ENCODE measurements at places on chromosomes 13 and 19. TPM values are rescaled to one million over a fixed set of nuclear protein-coding genes. Genes with fewer than 3 reads are reported as not detected.

DNA sequence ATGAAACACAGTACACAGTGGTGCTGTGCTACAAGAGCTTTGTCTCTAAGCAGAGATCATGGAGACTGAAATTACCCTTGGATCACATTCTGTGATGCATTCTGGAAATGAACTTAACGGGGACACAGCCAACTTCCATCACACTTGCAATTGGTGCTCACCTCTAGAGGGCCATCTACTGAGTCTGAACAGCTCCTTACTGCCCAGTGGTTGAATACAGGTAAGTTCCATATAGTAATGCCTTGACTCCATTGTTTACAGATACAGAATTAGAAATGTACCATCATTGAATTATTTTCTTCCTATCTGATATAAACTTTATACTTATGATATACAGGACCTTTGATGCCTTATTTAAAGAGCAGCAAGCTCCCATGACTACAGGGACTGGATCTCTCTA is 686.4 kb downstream of the PCDH9 start:
- DNase-seq: no peak

DNA sequence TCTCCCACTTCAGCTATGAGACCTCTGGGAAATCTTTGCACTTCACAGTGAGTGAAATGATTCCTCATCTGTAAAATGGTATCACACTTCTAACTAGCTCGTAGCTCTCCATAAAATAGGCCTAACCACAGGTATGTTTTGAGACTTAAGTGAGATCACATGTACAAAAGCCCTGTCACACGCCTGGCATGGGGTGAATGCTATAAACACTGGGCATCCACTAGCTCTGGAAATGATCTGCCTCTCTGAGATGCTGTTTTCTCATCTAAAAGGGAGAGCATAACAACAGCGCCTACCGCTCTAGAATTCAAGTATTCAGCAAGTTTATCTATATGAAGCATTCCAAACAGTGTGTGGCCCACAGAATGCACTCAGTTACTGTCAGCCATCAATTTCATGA is 2.2 kb downstream of the AKT2 start:
- no peak for DNase-seq

GRCh38 chr19:2048104-2048958 is 2.7 kb downstream of the MKNK2 start:
- DNase-seq: peak; percentile 15

DNA sequence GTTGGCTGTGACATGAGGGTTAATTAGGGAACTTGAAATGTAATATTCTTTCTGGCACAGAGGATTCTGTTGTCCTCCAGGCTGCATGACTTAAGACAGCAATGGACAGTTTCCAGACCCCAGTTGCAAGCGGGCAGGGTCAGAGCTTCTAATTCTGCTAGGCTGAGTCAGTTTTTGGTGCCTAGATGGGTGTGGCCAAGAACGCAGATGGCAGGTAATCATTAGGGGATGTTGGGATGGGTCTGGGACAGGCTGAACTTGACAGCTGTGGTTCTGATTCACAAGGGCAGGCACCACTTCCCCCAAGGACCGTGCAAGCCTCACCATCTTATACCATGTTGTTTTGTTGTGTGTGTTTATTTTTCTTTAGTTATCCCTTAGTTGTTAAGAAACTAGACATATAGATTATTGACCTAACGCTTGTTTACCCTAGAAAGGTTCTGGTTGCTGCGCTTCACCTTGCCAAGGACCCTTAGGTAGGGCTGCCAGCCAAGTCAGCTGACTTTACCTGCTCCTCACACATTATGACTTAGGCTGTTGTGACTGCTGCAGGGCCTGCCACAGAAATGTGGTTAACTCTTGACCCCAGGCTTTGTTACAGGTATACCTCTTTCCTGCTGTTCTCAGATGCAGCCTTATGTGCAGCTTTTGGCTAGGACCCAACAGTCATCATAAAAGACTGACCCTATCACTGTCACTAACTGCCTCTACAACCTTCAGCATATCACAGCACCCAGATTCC is 117.7 kb upstream of the KLF12 start:
- DNase-seq: no peak

DNA sequence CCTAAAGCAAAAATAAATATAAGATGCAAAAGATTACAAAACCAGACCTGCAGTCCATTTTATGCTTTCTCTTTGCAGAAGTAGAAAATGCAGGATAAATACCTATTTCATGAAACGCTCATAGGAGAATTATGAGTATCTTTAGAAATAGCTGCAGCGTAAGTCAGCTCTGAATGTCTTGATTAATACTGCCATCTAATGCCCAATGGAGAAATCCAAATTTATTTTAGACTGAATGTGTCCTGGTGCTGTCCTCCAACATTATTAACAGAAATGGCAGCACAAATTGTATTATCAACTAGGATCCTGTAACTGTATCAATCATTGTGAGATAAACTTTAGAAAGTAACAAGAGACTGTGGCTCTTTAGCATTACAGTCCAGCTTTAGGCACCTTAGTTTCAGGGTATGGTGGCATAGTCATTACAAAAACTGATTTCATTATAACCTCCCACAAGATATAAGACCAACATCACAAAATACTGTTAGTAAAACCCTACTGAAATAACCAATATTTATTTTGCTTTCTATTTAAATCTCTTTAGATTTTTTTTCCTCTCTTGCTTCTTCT is 162.1 kb upstream of the MIR17HG start:
- no peak for DNase-seq

DNA sequence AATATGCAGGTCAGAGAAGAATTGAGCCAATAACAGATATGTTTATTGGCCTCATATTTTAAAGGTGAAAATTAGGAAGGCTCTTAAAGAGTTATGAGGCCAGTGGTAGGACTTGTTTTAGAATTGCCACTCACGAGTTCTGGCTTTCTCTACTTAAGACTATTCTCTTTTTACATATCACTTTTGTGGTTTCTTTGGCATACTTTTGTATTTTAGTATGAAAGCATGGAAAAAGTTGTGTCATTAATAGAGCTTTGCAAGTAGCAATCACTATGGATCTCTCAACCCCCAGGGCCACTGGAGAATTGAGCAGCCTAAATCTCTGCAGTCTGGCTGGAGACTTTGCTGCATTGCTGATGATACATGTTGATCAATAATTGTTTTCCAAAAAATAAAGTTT is 64.6 kb upstream of the SOX21 start:
- DNase-seq: no peak

GRCh38 chr19:44176590-44176989 is 11.7 kb downstream of the ZNF226 start:
- DNase-seq: no peak

DNA sequence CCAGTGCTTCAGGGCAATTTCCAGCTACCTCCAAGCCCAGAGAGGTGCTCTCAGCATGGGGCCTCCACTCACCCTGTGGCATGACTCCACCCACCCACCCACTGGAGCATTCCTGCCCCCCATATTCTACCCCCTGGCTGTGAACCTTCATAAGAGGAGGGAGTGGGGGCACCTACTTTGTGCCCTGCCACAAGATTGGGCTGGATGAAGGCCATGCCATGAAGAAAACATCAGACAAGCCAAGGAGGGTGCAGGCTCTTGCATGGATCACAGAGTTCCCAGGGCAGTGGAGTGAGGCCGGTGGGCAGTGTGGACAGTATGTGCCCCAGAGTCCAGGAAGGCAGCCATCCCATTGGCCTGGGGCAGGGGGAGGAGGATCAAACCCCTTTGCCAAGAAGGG is 97.8 kb downstream of the UQCRFS1 start:
- no peak for DNase-seq

- DNase-seq: no peak
These were observed 12.4 kb downstream of the ERFL start for GRCh38 chr19:41915776-41916414.

GRCh38 chr19:29501816-29502580 is 23.8 kb upstream of the VSTM2B start:
- no peak for DNase-seq

DNA sequence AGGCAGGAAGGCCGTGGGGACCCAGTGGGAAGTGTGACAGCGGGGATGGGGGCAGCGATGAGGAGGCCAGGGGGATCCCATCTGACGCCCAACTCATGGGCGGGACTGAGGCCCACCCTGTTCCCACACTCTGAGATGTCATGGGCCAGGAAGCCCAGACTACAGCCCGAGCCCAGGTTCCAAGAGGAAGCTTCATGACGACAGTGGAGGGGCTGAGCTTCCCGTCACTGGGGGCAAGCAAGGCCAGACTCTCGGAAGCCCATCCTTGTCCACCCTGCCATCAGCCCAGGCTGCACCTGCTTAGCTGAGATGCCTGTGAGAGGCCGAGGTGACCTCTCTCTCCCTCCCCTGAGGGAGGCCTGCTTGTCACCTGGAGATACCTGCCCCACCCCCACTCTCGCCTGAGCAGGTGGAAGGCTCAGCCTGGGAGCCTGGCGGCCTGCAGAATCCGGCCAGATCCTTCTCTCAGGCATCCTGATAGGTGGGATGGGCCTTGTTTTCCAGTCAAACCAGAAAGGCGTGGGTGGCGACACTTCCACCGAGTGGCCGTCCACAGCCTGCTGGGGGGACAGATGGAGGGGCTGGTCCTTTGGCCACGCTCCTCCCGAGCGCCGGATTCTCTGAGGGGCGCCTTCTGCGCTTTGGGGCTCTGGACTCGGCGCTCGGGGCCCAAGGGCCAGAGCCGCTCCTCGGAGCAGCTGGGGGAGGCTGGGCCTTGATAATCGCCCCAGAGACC is 4.8 kb downstream of the ZBTB7A start:
- no peak for DNase-seq

GRCh38 chr19:35089554-35089953 is 26.1 kb upstream of the FXYD3 start:
- DNase-seq: no peak

Gene MUC16
- not detected for total RNA-seq

Gene PTGIR
- 1.4 TPM for total RNA-seq

Gene DZIP1
- 0.07 TPM for total RNA-seq

Gene SHISA7
- 0.34 TPM for total RNA-seq

All from K562 (cell line).